ENCODE measurements at places on chromosomes 6 and 20.

DNA sequence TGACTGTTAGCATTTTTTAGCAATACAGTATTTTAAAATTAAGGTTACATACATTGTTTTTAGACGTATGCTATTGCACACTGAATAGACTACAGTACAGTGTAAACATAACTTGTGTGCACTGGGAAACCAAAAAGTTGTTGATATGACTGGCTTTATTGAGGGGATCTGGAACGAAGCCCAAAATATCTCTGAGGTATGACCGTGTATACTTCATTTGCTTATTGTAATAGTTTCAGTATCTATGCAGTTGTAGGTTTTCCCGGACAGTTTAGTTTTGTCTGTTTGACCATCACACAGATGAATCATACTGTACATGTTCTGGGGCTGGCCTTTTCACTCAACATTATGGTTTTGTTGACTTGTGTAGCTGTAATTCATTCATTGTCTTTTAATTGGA, 6.9 kb upstream of the ZBTB12 start:
- DNase-seq: no peak

- DNase-seq: no peak
Observed at GRCh38 chr20:43844778-43845614, 69.7 kb upstream of the TOX2 start.

GRCh38 chr6:32216285-32216684, 7.6 kb downstream of the NOTCH4 start:
- no peak for DNase-seq

- DNase-seq: no peak
Observed at GRCh38 chr6:83086751-83087150, 19.3 kb downstream of the DOP1A start.

DNA sequence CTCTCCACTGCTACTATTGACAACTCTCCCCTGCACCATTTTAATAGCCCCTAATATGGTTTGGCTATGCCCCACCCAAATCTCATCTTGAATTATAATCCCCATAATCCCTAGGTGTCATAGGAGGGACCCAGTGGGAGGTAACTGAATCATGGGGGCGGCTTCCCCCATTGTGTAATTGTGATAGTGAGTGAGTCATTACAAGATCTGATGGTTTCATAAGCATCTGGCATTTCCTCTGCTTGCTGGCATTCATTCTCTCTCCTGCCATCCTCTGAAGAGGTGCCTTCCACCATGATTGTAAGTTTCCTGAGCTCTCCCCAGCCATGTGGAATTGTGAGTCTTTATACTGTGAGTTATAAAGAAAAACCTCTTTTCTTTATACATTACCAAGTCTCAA, 74.1 kb upstream of the TCF21 start:
- no peak for DNase-seq

- DNase-seq: no peak
Observed at GRCh38 chr6:163347021-163347446, 67.5 kb upstream of the QKI start.

DNA sequence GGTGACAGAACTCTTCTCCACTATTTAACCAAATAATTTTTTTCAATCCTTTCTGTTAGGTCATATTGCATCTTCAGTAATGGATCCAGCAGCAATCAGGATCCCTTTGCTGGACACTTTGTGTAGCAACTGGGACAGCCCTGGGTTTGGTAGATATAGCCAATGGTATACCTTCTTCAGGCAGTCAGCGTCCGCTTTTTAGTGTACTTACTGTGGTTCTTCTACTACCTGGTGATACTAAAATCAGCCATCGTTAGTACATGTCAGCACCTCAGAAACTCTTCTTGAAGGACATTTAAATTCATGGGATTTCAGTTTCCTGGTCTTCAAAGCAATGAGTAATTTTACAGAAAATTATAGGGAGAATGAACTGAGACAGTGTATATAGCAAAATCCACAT, 93.5 kb downstream of the ADGRG6 start:
- no peak for DNase-seq

DNA sequence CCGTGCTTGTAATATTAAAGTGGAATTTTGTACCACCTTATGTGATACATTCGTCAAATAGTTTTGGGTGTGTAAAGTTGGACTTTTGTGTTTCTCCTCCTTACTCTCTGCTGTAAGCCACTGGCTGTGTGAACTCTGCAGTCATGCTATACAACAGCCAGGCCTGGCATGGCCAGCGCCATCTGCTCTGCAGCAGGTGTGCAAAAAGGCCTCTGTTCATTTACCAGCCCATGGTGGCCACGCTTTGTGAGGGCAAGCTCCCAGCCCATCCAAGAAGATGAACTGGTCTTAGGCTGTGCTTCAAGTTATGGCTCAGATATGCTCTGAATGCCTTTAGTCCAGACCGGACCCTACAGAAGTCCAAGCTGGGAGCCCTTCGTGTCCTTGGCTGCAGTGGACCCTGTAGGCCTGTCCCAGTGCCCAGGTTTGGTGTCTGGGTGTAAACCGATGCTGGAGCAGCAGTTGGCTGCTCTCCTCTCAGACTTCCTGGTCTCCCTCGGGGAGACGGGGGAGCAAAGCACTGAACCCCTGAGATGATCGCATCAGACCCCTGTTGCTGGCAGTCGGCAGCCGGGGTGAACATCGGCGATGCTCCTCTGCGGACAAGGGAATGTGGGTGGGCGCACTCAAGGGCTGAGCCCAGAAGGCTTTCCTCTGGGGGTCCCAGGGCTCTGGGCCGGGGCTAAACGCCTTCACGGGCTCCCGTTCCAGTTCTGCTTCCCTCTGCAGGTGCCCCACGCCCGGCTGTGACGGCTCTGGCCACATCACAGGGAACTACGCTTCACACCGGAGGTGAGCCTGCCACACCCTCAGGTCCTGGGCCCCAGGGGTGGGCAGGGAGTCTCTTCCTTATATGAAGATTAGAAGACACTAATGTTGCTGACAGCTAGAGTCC, 28.6 kb upstream of the PCMTD2 start:
- no peak for DNase-seq

- no peak for DNase-seq
Observed at GRCh38 chr6:125812394-125813292, 21.9 kb downstream of the NCOA7 start.

GRCh38 chr6:3356824-3357420, 98.2 kb downstream of the PSMG4 start:
- DNase-seq: no peak

GRCh38 chr6:119547024-119547423, 197.5 kb upstream of the MAN1A1 start:
- DNase-seq: no peak

DNA sequence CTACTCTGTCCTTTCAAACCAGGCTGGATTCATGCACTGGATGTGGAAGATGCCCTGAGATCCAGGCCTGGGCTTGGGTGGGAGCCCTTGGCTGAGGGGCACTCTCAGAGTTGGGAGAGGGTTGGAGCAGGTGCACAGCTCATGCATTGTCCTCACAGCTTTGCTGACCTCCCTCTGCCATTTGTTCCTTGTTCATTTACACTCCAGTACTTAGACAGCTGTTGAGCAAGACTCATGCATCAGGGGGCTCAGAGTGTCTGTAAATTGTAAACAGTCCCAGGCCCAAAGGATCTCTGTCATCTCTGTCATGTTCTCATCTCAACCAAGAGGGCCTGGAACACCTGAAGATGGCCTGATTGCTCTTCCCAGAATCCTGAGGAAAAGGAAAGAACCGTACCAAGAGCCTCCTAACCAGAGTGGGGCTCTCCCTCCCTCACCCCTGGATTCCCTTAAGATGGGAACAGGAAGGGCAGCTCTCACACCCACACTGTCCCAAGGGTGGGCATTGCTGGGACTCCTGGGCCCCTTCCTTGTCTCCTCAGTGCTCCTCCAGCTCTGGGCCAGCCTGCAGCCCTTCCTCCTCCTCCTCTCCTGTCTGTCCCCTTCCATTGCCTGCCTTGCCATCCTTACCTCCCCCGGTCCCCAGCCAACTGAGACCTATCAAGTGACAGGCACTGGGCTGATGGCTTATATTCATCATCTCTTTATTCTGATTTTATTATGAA, 132.9 kb downstream of the FOXO3 start:
- DNase-seq: no peak

DNA sequence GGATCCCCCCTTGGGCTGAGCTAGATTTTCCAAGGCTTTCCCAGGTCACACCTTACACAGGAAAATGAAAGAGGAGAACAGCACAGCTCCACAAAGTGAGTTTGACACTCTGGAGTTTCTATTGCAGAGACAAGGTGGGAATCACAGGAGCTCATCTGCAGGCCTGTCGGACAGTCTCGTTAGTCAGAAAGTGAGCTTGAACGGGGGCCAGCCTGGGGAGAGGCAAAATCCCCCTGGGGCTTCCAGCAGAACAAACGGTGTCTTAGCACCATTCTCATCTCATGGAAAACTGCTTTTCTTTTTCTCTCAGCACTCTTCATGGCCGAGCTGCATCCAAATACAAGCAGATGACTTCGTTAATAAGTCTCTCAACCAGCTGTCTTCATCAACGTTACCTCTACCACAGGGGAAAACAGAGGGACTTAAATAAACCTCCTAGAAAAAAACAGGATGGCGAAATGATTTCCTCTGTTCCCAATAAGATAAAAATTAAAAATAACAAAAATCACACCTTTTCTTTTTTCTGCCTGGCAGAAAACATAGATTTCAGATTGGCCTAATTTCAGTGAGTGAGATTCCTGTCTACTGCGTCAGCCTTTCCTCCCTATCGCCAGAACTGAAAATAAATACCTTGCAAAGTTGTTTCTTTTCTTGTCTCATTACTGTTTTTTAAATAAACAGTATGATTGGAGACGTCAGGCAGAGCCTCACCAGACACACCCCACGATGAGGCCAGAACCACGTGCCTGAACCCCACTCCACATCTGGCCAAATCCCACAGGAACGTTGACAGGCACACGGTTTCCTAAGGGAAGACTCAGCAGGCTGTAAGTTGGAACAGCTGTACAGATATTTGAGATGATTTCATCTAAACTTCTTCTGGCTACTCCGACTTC, 219.0 kb downstream of the TTLL2 start:
- DNase-seq: no peak

DNA sequence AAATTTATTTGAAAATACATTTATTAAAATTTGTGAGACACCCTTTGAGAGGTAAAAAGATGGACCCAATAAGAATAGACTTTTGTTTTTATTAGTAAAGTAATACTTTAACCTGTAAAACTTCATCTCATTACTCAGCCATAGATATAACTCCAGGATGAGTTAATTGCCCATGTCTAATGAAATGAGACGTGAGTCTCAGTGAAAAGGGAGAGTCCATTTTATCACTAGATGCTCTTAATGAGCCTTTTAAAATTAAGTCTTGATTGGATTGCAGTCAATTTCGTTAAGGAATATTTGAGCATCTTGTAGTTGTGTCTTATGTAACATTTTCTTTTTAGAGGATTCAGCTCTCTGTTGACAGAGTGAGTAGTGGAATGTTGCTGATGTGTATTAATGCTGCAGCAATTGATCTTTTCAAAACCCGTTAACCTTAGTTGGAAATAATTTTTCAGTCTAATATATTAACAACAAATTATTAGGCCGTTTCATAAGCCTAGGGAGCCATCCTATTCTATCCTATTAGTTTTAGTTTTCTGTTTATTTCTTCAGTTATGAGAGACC, 77.3 kb downstream of the QKI start:
- DNase-seq: no peak

DNA sequence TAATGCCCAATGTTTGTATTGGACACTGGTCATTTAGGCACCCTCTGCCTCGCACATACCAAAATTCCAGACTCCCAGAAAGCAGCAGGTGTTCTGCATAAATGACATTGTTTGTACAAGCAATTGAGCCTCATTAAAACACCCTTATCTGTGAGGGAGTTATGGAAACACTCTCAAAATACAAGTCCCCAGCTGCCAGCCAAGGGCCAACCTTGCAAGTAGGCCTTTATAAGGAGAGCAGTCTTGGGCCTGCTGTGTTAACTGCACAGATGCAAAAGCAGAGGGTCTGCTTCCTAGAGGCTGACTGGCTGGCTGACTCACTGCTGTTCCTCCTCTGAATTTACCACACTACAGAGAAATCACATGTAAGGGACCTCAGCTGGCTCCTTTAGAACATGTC, 150.4 kb upstream of the HMGN3 start:
- no peak for DNase-seq

- no peak for DNase-seq
Observed at GRCh38 chr6:36807750-36808149, 31.5 kb downstream of the CPNE5 start.

- DNase-seq: no peak
Observed at GRCh38 chr6:47579040-47579439, 101.5 kb downstream of the CD2AP start.

- DNase-seq: no peak
Observed at GRCh38 chr6:158488065-158488464, 71.8 kb upstream of the TMEM181 start.

- no peak for DNase-seq
Observed at GRCh38 chr20:58577871-58578598, 62.8 kb upstream of the APCDD1L start.

DNA sequence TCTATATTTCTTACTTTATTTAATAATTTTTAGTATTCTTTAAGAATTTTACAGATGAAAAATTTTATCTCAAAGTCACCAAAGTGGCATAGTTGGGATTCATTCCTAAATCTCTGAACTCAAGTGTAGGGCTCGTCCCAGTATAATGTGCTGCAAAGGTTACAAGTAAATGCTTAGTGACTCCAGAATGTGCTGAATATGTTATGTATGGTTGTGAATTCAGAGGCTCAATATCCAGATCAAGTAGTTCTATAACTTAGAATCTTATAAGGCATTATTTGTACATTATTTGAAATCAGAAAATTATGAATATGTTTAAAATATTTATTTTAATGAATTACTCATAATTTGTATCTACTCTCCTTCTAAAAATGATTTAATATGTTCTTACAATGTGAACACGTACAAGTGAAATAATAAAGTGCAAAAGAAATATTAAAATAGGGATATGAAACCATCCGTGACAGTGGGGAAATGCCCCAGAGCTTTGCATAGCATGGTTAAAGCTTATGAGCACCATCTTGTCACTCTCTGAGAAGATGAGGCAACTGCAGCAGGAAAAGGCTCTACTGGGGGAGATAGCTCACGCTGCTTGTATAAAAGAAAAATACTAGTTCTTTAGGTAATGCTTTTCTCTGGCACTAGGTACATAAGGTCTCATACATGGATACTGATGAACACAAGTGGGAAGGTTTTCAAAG, 259.0 kb downstream of the FOXC1 start:
- DNase-seq: no peak

DNA sequence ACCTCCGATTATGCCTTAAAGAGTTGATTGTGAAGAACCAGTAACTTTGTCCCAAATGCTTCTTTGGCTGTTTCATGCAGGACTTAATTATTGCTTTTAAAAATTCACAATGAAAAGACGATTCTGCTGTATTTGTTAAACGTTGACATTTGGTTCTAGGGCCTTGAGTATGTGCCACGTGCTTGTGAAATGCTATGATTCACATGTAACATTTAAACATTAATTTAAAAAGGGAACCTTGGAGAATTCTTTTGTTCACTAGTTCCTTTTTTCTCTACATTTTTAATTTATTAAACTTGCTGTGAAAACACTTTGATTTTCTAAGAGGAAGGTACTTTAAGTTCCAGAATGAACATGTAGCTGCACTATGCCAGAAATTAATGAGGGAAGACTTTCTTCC, 9.5 kb downstream of the GZF1 start:
- DNase-seq: no peak

GRCh38 chr20:18657575-18657974, 69.7 kb downstream of the DTD1 start:
- DNase-seq: no peak

GRCh38 chr6:42907336-42907735, 8.5 kb upstream of the PTCRA start:
- DNase-seq: no peak

GRCh38 chr20:47489448-47489872, 12.2 kb upstream of the NCOA3 start:
- no peak for DNase-seq

GRCh38 chr6:137193256-137194070, 20.0 kb upstream of the IL22RA2 start:
- no peak for DNase-seq

Data from stimulated activated CD4-positive, alpha-beta T cell treated with anti-CD3 and anti-CD28 coated beads, TNF-alpha, amount 100 ng/mL, for 24 hours (primary cell).